Stimulated activated CD8-positive, alpha-beta memory T cell treated with anti-CD3 and anti-CD28 coated beads, Interleukin-7, amount 100 ng/mL, for 1 hour (primary cell): ENCODE measurements at places on chromosomes 3 and 15.

DNA sequence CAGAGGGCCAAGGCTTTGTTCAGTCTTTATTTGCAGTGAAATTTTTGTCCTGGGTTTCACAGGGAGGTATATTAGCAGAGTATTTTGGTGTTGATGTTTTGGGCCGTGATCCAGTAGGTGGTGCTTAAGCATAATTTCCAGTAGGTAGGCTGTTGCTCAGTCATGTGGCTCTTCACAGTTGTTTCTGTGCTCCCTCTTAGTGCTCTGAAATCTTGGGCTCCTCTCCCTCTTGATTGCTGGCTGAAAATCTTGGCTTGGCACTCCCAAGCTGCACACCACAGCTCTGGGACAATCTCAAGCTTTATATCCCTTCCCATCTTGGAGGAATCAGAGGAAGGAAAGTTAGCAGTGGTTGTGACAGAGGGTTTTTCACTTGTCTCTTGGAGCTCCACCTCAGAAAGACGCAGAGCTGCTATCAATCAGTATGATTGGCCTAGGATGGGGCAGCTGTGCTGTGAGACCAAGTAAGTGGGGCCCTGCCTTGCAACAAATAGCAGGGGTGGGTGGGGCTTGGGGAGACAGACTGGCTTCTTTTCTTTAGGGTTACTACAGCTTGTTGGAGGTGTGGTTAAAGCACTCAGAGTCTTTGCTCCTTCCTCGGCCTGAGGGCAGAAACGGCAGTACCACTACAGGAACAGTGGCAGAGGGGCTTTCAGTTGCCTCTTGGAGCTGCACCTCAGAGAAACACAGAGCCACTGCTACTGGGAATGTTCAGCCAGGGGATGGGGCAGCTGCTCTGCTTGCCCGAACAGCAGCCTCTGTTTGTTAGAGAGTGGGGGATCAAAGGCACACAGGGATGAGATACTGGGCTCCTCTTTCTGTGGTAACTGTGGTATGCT, 627.0 kb downstream of the SI start:
- no peak for DNase-seq

DNA sequence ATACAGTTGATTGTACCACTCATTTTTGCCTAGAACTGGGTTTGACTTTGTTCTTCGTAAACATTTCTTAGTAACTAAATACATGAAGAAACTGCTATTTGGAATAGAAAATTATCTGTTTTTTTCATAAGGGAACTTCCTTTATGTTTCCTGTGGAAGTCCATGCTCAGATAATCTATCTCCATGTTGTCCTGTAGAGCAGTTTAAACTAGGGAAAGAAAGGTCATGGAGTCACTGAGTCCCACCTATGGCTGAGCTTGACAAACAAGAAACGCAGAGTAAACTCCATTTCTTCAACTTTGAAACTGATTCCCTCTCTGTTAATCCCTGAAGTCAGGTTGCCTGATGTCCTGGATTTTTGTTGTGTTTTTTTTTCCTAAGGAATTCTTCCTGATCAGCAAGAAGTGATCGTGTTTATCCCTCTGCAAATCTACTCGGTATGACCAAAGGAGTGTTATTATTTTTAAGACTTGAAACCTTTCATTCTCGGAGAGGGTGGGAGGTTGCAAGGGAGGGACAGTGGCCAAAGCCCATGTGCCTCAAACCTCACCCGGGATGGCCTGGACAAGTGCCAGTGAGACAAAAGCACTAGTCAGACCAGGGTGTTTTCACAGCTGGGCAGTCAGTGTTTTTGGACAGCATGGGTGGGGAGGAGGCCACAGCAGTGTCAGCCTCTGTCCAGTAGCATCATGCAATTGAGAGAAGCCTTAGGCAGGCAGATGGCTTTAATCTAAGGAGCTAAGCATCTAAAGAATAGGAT, 129.8 kb upstream of the PHLDB2 start:
- no peak for DNase-seq

DNA sequence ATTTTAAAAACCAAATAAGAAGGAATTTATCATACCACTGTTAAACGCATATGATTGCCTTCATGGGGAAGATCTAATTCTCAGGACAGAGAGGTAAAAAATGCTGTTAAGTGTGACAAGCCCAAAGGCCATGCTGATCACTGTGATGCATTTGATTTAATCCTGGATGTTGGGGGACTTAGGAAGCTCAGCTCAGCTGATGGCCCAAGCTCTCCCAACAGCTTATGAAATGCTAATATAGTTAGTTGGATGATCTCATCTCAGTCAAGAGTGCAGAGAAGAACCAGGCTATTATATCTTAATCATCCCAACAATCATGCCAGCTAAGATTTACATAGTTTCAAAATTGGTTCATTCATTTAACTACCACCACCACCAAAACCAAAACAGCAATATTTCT, 340.0 kb downstream of the IL20RB start:
- no peak for DNase-seq

- no peak for DNase-seq
Measured at GRCh38 chr3:191246630-191247029, 47.6 kb downstream of the OSTN start.

DNA sequence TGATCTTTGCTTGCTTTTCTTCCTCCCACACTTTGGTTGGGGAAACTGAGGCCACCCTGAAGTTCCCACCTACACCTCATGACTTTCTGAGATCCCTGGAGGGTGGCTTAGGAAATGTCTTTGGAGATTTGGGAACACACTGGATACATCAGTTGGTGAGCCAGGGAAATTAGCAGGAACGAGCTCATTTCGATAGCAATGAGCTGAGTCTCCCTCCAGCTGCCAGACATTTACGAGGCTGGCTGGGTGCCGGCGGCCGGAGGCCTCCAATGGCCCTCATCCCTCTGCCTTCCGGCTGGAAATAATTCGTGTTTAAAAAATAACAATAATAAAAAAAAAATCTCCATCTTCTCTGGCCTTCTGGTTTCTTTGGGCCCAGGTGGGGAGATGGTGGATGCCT, 38.8 kb downstream of the SMAD6 start:
- DNase-seq = no peak

DNA sequence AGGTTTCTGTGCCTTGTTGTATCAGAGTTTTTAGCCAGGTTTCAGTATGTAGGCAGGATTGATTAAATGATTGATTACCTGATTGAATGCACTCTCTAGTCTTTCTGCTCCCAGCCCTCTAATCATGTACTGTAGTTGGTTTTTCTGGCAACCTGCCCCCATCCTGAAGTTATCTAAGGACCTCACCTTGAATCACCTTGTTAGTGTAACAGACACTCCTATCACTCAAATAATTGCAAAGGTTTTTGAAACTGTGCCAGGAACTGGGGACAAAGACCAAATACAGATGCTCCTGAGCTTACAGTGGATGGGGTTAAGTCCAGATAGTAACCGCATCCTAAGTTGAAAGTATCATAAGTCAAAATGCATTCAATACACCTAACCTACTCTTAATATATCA, 141.5 kb upstream of the EIF1B start:
- no peak for DNase-seq

DNA sequence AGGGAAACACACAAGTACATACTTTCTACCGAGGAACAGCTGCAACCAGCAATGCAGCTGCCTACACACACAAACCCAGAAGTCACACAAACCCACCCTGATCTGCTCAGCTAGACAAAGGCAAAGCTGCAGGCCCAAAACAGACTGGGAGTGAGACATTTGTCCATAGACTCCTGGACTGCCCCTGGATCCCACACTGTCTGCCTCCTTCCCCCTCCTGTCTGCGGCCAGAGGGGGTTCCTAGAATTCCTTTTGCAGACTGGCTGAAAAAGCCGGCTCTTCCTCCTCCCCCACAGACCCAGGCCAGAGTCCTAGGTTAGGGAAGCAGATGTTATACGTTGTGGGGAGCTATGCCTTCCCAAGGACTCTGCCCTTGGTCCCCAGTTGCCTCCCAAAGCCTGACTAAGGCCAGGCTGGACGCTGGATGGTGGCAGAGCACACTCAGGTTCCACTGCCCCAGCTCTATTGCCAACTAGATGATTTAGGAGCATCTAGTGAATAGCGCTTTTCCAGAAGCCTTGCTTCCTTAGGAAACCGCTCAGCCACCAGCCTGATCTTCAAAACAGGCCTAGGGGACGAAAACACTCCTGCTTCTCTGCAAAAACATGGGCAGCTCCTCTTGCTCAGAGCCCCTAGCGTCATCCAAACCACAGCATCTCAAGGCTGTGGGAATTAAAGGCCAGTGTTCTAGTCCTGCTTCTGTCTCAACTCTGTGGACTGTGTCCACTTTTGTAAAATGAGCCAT, 37.4 kb upstream of the CILP start:
- DNase-seq = no peak

DNA sequence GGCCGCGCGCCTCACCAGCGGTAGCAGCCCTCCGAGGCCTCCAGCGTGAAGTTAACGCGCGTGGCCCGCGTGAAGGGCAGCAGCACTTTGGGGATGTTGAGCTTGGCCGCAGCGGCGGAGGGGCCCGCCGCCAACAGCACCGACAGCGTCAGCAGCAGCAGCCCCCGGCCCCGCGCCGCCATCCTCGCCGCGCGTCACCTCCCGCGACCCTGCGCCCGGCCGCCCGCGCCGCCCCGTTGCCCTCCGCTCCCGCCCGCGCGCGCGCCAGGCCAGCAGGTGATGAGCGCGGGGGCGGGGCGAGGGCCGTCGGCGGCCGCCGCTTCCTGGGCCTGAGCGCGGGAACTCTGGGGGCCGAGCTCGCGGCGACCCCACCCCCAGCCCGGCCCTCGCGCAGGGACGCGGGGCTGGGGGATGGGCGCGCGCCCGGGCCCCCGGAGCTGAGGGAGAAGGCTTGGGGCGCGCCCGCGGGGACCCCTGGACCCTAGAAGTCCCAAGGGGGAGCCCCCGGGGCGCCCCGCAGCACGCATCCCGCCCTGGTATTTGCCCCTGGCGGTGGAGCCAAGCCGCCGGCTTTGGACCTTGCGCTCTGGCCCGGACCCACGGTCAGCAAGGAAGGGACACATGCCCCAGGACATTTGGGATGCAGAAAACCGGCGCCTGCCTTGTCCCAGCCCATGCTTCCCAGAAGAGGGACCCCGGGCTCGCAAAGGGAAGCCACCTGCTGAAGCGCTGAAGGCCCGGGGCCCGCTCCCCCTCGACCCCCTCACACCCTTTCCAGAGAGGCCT, at the start of gene NUP210:
TSS of gene NUP210 (minus strand) at position 278 of the 786 bp plus-strand sequence. CDS start at position 182, 96 bp downstream.
- no peak for DNase-seq

DNA sequence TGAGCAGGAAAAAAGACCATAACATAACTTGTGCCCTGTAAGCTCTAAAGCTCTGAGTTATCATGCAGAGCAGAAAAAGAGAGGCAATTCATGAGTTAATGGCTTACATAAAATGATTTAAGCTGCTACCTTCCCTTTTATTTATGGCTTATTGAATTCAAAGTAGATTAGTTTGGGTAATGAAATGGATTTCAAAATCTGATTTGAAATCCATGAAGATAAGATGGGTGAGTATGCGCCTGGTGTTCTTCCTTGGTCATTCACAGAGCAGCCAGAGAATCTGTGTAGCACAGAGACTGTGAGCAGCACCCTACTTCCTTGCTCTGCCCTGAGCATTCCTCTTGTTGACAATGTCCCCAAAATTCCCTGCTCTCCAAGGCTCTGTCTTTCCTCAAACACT, 36.2 kb upstream of the MRPL3 start:
- no peak for DNase-seq

GRCh38 chr3:17808994-17809393, 66.6 kb upstream of the TBC1D5 start:
- no peak for DNase-seq

- DNase-seq = no peak
Measured at GRCh38 chr15:86432861-86433260, 353.2 kb downstream of the AGBL1 start.

GRCh38 chr3:124217542-124217941, 225.6 kb upstream of the ROPN1 start:
- DNase-seq = no peak

GRCh38 chr15:36517758-36518157, 61.7 kb upstream of the CDIN1 start:
- no peak for DNase-seq

DNA sequence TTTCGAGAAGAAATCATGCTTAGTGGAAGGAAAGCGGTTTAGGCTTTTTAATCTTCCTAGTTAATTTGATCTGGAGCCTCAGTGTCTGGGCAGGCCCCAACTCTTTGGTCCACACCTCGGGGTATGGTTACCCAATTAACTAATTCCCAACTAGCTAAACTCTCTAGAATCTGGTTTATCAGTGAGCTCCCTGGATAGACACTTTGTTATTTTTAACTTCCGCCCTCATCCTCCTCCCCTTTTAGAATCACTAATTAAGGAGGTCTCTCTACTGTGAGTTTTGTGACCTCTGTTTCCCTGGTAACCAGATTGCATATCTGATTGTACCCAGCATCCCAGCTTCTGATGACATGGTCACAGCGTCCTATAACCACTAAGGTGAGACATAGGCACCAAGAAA, 112.2 kb downstream of the RARB start:
- DNase-seq = no peak

DNA sequence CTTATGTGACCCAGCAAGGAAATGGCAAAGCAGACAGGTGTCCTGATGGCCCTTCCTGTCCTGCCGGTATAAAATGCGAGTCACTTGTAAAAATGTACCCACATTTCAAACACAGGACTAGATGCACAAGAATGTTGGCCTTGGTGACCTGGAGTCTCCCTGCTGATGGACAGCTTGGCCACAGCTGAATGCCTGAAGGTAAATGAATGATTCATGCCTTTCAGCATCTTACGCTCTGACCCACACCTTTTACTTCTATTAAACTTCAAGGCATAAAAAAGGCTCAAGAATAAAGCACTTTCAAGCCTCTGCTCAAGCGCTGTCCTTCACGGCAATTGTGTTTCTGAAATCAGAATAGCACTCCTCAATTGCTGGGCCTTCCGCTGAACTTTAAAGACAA, 228.0 kb upstream of the SLCO3A1 start:
- no peak for DNase-seq

- no peak for DNase-seq
Measured at GRCh38 chr15:90576711-90577389, 47.1 kb downstream of the CRTC3 start.

- no peak for DNase-seq
Measured at GRCh38 chr3:72655131-72655551, 193.1 kb downstream of the SHQ1 start.
